Fibroblast of upper back skin (primary cell): ENCODE measurements at places on chromosomes 11 and 22.

DNA sequence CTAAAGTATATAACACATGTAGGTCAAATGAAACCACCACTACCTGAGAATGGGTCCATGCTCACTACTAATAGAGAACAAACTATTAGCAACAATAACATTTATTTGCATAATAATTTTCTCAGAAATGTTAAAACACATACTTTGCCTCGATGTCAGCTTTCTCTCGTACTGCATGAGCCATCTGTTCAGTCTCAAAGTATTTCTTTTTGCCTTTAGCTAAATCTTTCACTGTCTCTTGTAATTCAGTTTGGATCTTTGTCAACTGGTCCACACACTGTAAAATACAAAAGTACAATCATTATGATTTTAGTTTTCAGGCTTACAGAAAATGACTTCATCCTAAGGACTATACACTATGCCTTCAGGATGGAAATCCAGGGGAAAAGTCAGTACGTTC, 153.3 kb downstream of the FCHSD2 start:
- no peak for DNase-seq

DNA sequence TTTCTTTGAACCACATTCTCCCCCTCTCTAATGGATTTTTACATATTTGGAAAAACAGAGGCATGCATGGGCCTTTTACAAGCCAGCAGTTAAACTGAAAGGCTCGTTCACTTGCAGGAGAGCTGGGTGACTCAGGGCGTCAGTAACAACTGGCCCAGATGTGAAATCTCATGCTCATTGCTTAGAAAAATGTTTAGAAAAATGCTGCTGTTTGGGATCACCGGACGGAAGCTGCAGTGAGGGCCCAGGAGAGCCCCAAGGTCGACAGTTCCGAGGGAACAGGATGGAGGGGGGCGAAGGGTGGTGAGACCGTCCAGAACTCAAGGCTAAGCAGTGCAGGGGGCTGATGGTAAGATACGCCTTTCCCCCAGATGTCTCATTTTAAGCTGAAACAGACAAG, 41.7 kb upstream of the SMTN start:
- peak; percentile 61 for DNase-seq

- no peak for DNase-seq
These were observed 3.2 kb upstream of the KRTAP5-10 start for GRCh38 chr11:71562120-71562519.

GRCh38 chr11:6925007-6925577, 1.1 kb upstream of the ZNF215 start:
- no peak for DNase-seq

- DNase-seq = peak; percentile 3
These were observed 28.0 kb downstream of the MOB2 start for GRCh38 chr11:1458340-1459218.

DNA sequence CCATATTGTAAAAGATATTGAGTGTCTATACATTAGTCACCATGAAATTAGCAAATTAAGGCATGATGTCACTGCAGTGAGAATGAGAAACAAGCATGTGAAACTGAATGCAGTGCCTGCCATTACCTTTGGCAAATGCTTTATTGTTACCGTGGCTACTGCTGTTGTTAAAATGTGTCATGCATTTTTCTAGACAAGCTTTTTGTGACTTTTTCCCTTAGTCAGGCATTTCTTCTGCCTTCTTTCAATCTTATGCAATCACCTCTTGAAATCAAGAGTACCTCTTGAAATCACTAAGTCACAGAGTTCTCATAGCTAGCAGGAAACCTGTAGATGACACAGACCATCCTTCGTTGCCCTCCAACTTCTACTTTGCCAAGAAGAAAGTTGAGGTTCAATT, 461.7 kb upstream of the TENM4 start:
- peak; percentile 61 for DNase-seq

DNA sequence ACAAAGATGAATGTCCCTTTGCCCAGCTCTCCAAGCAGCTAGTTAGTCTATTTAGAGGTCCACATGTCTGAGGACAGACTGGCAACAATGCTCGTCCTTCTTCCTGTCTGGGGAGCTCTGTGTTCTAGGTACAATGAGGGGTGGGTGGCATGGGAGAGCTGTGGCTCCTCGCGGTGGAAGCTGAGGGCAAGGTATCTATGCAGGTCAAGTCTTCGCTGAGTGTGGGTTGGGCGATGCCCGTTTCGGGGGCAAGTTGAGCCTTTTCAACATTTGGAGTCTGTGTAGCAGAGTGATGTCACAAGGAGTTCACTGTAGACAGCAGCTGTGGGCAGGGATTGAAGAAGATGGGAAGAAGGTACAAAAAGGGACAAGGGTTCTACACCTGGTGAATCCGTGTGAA, 163.2 kb downstream of the FEZ1 start:
- no peak for DNase-seq

DNA sequence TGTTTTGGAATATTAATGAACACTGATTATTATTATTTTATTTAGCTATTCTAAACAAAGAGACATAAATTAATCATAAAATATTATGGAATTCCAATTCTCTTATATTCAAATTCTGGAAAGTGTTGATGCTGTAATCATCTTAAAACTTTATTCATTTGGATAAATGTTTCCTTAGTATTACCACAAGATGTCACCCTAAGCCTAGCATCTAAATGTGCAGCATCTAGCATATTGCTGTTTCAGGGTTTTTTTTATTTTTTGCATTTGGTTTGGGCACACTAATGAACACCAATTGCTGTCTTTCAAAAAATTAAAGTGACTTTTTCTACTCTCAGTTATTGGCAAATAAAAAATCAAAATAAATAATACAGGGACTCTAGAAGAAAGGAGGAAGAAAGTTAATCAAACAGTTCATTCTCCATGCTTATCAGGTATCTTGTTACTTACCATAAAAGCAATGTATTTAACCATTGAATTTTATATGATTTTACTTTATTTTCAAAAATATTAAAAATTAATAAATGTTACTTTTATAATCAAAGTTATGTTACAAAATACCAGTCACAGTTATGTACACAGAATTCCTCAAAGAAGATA, 31.8 kb downstream of the DLG2 start:
- peak; percentile 62 for DNase-seq

- peak; percentile 64 for DNase-seq
These were observed 47.0 kb downstream of the YAP1 start for GRCh38 chr11:102157219-102157618.

GRCh38 chr11:115279813-115280761, 224.1 kb downstream of the CADM1 start:
- peak; percentile 46 for DNase-seq

DNA sequence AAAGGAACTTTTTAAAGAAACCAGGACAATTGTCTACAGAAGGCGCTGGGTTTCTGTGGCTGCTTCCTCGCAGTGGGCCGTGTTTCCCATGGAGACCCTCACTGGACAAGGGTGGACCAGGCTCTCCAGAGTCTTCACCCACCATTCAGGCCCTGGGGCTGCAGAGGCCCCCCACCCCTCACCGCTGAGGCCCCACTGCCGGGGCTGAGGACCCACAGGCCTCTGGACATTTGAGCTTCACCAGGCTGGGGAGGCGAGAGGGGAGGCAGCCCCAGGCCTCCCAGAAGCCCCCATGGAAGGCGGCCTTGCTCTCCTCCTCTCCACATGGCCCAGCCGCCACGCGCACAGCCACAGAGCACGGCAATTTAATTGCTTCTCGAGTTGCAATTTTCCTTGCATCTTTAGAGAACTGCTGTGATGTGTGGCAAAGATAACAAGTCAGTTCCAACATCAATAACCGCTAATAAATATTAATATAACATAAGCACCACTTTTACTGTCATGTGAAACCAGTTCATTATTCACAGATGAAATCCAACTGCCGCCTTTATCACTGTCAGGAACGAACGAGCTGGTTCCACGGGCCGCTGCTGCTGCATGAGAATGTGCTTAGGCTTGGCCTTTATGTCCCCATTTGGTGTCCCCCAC, 81.0 kb downstream of the PHF21B start:
- DNase-seq = no peak

- no peak for DNase-seq
These were observed 77.6 kb downstream of the ETS1 start for GRCh38 chr11:128509621-128510389.

DNA sequence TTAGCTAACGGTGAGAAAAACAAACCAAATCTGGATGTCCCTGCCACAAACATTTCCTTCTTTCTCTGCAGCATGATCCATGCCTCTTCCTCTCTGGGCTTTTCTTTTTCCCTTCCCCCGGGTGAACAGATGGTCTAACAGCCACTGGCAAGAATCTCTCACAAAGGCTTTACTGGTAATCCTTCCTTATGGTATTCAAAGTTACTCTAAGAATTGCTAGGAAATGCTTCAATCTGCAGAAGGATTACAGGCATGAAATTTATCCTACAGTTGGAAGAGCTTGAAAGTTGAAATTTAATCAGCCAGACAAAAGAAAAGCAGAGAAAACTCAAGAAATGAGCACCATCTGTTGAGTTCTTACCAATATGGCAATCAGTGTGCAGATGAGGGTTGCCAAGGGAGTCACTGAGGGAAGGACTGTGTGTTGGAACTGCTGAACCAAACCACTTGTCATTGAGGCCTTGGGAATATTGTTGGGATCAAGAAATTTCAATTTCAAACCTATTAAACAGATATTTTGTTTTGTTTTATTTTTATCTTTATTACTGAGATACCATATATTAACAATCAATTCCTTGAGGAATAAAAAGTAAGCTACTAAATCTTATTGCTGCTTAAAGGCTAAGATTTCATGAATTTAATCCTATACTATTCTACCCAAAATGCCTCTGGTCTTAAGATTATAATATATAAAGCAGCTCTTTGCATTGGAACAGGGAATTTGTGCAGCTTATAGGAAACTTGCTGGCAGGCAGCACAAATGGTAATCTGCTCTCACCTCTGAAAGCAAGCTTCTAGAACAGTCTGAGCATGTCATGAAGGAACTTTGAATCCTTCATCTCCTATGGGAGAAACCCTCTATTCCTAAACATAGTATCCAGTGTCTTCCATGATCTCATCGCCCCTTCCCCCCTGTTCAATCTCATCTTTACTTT, 29.7 kb upstream of the NDUFC2 start:
- DNase-seq = no peak

DNA sequence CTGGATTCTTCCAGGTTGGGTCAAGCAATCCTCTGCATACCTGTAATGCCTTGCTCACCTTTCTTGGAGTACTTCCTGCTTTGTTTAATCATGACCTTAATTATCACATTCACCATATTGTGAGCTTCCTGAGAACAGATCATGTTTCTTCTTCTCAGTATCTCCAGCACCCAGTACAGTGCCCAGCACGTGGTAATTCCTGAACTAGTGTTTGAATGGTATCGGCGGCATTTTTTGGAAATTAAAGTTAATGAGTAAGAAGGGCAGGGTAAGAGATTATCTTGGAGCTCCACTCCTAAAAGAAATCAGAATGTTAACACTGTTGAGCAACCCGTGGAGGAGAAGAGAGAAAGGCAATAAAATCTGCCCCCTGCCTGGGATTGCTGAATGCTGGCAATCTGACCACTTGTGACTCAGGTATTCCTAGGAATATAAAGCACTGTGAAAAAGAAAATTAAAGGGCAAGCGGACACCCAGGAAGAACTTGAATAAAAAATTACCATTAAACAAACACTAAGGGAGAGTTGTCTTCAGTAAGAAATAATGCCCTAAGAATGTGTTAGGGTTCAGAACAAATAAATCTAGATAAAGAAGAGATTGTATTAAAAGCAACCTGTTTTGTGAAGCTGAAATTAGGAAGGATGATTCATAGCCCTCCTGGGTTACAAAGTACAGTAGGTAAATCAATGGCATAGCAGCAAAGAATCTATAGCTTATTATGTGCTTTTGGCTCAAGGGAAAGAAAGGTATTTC, 92.9 kb downstream of the PDHX start:
- peak; percentile 84 for DNase-seq

GRCh38 chr11:68026391-68027105, 3.9 kb upstream of the NDUFS8 start:
- DNase-seq = no peak

DNA sequence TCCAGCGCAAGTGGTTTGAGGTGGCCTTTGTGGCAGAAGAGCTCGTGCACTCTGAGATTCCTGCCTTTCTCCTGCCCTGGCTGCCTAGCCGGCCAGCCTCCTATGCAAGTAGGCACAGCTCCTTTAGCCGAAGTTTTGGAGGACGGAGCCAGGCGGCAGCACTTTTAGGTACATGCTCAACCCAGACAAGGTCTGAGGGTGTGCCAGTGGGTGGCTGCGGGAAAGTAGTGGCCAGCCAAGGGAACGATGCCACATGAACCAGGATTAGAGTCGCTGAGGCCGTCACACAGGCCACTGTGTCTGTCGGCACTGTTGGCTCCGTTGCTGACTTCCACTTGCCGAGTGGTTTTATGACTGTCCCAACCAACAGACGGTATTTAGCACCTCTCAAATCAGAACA, 64.8 kb upstream of the YWHAH start:
- DNase-seq = no peak

- peak; percentile 87 for DNase-seq
These were observed 32.7 kb downstream of the ARHGAP42 start for GRCh38 chr11:100719809-100720221.

GRCh38 chr11:100709233-100709957, 22.3 kb downstream of the ARHGAP42 start:
- DNase-seq = peak; percentile 70

GRCh38 chr11:91241226-91241625, 983.4 kb upstream of the FAT3 start:
- DNase-seq = no peak

DNA sequence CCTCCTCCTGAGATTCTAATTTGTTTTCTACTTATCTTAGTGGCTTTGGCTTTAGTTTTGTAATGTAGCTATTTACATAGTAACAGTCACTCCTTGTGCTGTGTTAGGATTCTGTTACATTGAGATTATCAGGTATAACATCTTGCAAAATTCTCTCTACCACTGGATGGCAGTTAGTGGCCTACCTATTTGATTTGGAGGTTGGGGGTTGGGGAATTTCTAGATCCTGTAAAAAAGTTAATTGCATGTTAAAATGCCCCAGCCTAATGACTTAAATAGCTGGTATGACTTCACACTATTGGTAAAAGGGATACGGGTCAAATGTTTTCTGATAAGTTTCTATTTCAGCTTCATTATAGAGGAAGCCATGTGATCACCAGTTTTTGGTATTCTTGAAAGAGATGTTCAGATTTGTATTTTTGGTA, 2.8 kb downstream of the GRK3 start:
- DNase-seq = no peak

DNA sequence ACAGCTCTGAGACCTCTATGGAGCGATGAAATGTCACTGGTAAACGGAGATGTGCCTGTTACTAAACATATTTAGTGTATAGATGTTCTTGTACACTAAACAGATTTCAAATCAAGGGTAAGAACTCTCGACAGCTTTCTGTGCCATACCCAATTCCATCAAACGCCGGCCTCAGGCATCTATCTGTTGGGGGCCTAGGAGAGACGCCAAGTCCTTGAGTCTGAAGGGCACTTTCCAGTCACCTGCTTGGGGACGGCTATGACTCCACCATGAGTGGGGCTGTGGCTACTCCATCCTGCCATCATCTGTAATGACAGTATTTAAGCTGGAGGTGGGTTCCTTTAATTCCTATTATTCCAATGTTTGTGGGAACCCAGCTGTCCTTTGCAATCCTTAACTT, 87.8 kb downstream of the SHANK2 start:
- no peak for DNase-seq

- DNase-seq = peak; percentile 92
These were observed 484.6 kb downstream of the CNTN5 start for GRCh38 chr11:99505316-99505715.

GRCh38 chr22:50303848-50304527, 3.5 kb downstream of the PLXNB2 start:
- DNase-seq = no peak

GRCh38 chr11:62464655-62465054, 45.8 kb downstream of the SCGB1A1 start:
- no peak for DNase-seq
